ENCODE measurements at places on chromosomes 4 and X.

DNA sequence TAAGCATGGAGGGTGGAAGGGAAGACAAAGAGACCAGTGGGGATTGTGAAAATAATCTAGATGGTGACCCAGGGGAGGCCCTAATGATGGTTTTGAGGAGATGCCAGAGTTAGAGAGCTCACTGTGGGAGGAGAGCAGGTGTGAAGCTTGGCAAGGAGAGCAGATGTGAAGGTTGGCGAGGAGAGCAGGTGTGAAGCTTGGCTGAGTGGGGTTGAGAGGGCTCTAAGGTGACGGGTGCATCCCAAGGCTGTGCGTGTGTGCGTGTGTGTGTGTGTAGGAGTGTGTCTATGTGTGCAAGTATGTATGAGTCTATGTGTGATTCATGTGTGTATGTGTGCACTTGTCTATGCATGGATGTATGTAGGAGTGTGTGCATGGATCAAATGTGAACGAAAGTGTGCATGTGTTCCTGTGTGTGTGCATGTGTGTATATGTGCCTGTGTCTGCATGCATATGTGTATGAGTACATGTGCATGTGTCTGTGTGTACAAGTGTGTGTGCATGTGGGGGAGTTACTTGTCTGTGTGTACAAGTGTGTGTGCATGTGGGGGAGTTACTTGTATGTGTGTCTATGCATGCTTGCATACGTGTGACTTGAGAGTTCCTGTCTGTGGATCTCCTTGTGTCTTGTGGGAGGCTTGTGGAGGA lies 72.0 kb downstream of the EVC start:
- DNase-seq, result no peak

- DNase-seq, result no peak
Measured at GRCh38 chr4:83231620-83232076, 53.0 kb downstream of the COQ2 start.

- no peak for DNase-seq
Measured at GRCh38 chr4:55001538-55001937, 123.9 kb downstream of the KDR start.

DNA sequence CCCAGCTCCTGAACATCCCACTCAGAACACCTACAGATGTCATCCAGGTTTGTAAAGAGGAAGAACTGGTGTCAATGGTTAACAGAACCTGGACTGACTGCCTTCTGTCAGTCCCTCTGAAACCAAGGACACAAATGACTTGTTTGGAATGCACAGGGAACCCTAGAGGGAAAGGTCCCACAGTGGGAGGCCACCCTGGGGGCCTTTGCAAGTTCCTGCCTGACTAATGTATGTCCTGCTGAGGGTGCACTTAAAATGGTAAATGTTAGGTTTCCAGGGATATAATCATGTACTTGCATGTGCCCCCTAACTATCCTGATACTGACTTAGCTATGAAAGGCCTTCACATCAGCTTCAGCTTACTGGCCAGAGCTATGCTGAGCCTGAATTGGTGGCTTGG lies 15.0 kb upstream of the XAGE2 start:
- DNase-seq, result no peak

GRCh38 chr4:119525005-119525749 lies 103.4 kb downstream of the PDE5A start:
- no peak for DNase-seq

GRCh38 chr4:48196758-48197504 lies 62.9 kb upstream of the TXK start:
- DNase-seq, result no peak

- no peak for DNase-seq
Measured at GRCh38 chr4:167775375-167775774, 317.0 kb upstream of the ANXA10 start.

GRCh38 chrX:52424656-52425055 lies 55.8 kb downstream of the XAGE2 start:
- no peak for DNase-seq

GRCh38 chr4:100019821-100020220 lies 69.7 kb upstream of the H2AZ1 start:
- no peak for DNase-seq

GRCh38 chrX:57044245-57044644 lies 48.9 kb upstream of the SPIN3 start:
- no peak for DNase-seq

DNA sequence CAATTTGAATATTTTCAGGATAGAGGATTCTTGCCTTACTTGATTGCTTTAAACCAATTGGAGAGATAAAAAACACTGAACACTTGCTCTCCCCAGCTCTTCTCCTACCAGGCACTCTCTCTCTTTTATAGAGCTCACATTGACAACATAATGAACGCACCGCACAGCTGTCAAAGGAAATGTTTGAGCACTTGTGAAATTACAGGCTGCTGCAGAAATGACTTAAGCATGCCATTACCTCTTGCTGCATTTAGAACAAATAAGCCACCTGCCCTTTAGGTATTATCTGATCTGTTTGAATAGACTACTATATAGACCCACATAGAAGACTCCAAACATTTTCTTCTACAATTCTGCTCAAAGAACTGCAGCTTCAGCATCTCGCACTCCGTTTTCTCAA lies 227.7 kb downstream of the C4orf33 start:
- DNase-seq, result no peak

- no peak for DNase-seq
Measured at GRCh38 chr4:182354867-182355266, 111.7 kb downstream of the TENM3 start.

DNA sequence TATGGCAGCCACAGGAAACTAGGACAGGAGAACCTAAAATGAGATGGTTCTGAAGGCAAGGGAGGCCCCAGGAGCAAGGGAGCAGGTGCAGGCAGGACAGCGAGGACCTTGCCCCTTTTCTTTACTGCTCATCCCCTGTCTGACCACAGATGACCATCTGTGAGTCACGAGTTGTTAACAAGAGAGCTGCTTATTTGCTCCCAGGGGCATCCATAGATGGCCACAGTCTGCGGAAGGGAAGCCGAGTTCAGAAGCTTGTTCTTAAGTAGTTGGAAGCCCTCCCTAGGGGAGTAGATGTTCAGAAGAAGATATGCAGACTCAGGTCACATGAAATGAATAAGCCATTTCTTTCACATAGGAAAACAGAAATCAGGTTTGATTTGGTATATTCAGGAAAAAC lies 69.4 kb downstream of the EVC2 start:
- DNase-seq, result no peak

- DNase-seq, result no peak
Measured at GRCh38 chr4:105624530-105624929, 72.1 kb downstream of the ARHGEF38 start.

DNA sequence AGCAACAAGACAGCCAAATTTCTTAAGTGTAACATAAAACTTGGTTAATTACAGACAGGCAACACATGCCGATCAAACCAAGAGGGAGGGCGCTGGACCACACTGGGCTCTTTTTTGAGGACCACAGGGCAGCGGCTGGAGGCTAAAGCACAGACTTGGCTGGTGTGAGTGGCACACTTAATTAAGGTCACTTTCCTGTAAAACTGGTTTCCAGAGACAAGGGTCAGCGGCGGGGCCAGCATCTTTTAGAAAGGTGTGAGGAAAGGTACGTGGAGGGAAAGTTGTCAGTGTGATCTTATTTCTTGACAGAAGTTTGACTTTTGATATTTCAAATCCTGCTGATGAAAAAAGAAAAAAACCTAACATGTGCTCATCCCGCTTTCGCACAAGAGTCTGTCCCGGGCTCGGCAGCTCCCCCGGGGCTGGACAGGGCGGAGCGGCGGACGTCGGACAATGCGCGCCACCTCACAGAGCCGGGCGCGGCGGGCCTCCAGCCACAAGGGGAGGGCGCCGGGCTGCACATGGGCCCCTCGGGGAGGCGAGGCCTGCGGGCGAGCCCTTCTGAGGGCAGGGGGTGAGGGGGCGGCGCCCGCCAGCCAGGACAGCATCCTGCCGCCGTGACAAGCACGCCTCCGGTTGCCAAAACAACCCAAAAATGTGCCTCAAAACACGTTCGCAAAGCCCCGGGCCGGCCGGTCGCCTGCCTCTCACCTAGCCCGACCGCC lies 660 bp upstream of the HSPA4L start:
- DNase-seq, result no peak

- no peak for DNase-seq
Measured at GRCh38 chr4:2296631-2297601, 35.0 kb upstream of the MXD4 start.

DNA sequence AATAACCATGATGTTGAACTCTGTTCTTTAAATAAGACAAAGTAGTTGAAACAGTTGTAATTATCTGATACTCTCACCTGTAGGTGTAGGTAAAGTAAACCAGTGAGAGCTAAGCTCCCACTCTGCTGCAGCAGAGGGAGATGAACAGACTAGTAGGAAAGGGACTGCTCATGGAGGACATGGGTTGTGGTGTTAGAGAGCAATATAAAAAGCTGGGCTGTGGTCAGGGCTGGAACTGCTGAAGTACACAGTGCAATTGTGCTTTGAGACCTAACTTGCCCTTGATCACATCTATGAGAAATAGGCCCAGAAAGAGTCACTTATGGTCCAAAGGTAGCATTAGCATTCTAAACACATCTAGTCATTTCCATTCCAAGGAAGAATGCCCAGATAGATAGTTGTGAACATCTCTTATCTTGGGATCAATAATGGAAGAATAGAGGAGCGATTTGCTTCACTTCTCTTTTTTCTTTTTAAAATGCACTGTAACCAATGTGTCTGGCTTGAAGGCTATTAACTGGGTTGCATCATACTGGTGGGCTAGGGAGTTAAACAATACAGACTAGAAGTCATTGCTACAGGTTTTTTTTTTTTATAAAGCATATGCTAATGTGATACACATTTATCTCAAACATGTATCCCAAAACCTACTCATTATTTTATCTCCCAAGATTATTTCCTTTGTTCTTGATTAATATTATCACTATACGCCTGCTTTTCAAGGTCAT lies 251.3 kb upstream of the CENPE start:
- DNase-seq, result no peak

- no peak for DNase-seq
Measured at GRCh38 chr4:6453688-6453990, 18.8 kb downstream of the PPP2R2C start.

DNA sequence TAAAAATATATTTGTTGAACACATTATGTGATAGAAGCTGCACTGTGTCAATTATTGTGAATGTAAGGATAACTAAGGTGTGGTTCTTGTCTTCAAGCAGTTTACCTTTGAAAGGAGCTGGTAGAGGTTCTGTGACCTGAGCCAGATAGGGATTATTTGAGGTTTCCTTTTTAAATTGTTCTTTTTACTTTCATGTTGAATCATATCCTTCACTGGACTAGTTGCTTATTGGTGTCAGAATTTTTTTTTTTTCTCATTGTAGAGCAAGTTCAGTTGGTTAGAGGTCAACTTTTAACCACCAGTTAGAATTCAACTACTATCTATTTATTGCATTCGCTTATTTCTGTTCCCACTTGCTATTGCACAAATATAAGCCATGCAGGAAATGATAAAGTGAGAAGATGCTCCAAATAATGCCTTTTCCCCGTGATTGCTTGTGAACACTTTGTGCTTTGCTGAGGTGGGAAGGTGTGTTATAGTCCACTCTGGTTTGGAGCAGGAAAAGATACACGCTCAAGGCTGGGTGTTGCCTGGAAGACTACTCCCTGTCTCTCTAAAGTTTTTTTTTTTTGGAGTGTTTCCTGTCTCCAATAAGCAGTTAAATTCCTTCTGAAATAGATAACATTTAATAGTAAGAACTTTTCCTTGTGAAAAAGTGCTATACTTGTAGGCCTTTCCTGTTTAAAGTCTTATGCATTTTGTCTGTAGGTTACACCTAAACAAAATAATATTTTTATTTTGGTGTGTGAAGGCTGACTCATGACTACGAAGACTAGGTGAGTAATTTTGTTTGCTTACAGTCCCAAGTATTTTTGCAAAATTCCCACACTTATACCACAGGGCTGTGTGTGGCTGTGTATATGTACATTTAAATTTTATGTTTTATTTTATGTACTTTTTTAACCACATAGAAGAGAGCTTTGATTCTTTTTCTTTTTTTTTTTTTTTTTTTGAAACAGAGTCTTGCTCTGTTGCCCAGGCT lies 83.8 kb upstream of the LCORL start:
- DNase-seq, result no peak

DNA sequence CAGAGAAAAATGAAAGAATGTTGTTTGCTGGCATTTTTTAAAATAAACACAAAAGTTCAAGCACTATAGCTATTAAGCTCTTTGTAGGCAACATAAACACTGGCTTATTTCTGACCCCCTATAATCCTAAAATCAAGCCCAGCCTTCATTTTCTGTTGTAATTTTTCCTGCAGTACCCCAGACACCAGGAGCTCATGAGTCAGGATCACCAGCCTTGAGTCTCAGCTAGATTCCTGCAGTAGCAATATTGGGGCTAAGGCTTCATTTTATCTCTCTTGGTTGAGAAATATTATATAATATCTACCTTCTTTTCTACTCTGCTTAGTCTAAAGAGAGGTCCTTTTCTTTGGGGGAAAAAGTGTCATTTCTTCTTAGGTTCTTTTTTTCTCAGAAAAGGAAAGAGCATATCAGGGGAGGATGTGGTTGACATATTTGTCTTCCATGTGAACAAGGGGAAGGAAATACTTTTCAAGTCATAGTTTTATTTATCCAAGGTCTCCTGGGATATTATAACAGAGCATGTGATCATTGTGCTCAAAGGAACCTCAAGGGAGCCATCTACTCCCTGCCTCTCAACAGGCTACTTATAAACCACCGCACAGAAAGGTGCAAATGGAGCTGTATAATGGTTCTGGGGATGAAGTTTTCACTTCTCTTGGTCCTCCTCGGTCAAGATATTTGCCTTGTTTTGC lies 678.3 kb upstream of the NR3C2 start:
- no peak for DNase-seq

DNA sequence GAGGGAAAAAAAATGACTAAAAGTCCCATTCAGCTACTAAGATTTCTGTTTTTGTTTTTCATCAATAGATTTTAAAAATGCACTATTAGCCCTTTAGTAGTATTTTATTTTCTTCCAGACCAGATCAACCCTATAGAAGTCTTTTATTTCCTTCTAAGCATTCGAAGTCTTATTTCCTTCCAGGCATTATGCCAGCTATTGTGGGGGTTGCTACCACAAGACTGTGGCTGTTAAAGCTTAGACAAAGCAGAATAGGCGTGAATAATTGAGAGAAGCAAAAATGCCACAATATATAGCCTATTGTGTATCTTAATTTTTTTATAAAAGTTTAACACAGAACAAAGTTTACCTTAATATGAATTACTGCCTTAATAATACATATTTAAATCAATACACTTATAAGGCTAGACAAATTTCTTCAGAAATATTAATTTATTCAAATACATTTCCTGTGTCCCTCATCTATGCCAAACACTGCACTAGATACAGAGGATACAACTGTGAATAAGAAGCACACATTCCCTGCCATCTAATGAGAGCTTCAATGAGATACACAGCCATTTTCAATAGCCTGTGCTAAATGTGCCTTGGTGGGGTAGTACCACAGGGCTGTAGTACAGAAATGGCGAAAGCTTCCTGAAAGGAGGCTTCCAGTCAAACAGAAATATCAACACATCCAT lies 33.1 kb downstream of the SLC10A7 start:
- DNase-seq, result no peak

GRCh38 chrX:80807606-80807991 lies 2.1 kb downstream of the BRWD3 start:
- DNase-seq, result no peak

- DNase-seq, result no peak
Measured at GRCh38 chr4:117908306-117909207, 125.7 kb upstream of the NDST3 start.

- DNase-seq, result no peak
Measured at GRCh38 chr4:161883157-161883556, 280.6 kb downstream of the FSTL5 start.

GRCh38 chr4:108172753-108173598 lies 4.2 kb upstream of the LEF1 start:
- DNase-seq, result no peak

- DNase-seq, result no peak
Measured at GRCh38 chr4:96649536-96649935, 809.6 kb downstream of the PDHA2 start.
